Effector CD4-positive, alpha-beta T cell (primary cell): ENCODE measurements at places on chromosomes 1 and 21.

GRCh38 chr1:117653732-117654492, 48.1 kb downstream of the TENT5C start:
- no peak for DNase-seq

GRCh38 chr1:115976921-115977498, 697 bp downstream of the SLC22A15 start:
- no peak for DNase-seq

DNA sequence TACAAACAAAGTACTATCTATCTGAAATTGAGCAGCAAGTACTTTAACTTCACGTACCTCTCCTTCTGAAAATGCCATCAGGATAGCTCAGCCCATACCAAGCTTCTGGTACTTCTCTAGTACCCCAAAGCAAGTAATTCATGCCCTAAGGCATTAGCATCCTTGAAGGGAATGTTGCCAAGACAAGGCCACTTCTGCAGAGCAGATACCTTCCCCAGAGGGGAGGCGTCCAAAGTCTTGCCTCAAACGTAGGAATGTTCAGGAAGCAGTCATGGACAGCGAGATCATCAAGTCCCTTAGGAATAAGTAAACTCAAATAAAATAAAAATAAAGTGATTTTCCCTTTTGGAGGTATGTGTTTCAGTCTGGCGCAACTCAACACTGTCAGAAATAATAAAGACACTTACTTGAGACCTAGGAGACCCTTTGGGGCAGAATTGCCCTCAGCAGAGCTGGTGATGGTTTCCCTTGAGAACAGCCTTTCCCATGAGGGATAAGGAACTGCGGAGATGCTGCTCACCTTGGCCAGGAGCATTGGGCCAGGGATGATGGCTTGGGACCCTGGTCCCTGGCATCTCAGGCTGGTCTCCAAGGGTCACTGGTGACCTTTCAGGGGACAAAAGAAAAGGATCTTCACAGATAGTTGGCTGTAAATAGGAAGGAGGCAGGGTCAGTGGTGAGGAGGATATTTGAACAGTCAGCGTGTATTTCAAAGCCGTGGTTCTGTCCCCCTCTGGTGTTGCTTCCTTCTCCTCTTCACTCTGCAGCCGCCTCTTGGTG, 522.9 kb downstream of the KIF26B start:
- DNase-seq = no peak

- no peak for DNase-seq
Measured at GRCh38 chr1:243364330-243364729, 108.5 kb downstream of the SDCCAG8 start.

DNA sequence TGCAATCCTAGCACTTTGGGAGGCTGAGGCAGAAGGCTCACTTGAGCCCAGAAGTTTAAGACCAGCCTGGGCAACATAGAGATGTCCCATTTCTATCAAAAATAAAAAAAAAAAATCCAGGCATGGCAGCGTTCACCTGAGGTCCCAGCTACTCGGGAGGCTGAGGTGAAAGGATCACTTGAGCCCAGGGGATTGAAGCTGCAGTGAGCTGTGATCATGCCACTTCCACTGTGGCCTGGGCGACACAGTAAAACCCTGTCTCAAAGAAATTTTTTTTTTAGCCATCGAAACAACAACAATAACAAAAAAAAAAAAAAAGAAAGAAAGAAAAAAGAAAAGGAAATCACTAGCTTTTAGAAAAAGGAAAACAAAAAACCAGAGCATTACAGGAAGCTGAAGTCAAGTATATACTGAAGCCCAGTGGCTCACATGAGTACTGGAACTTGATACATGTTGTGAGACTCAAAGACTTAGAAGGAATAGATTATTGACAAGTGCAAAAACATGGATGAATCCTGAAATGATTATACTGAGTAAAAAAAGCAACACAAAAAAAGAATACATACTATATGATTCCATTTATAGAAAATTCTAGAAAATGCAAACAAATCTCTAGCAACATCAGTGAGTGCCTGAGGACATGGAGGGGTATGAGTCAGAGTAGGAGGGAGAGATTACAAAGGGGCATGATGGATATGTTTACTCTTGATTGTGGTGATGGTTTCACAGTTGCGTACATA, 6.1 kb upstream of the RABGAP1L start:
- DNase-seq = no peak

DNA sequence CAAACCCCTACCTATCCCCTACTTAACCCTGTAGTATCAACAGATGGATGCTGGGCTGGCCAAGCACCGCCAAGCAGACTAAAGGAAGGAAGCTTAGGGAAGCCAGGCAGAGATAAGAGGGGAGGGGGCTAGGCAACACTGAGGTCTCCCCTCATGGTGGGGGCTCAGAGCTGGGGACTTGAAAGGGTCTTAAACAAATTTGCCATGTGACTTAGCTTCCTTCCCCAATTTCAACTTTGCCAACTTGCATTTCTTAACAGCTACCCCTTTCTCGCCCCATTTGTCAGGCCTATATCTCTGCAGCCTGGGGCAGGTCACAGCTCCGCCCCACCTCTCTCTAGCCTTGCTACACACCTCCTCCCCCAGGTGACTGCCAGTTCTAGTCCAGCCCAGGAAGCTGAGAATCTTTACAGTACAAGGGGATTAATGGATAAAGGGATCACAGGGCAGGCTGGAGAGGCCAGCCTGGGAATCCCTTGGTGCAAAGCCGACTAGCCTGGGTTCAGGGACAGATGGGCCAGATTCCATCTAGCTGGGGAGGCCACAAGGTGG, 3.4 kb downstream of the KIF21B start:
- no peak for DNase-seq
